Stimulated activated CD4-positive, alpha-beta T cell treated with anti-CD3 and anti-CD28 coated beads, TNF-alpha, amount 100 ng/mL, for 48 hours (primary cell): ENCODE measurements at places on chromosomes 2 and 18.

- DNase-seq, result no peak
Measured at GRCh38 chr2:128435576-128436478, 117.2 kb upstream of the HS6ST1 start.

DNA sequence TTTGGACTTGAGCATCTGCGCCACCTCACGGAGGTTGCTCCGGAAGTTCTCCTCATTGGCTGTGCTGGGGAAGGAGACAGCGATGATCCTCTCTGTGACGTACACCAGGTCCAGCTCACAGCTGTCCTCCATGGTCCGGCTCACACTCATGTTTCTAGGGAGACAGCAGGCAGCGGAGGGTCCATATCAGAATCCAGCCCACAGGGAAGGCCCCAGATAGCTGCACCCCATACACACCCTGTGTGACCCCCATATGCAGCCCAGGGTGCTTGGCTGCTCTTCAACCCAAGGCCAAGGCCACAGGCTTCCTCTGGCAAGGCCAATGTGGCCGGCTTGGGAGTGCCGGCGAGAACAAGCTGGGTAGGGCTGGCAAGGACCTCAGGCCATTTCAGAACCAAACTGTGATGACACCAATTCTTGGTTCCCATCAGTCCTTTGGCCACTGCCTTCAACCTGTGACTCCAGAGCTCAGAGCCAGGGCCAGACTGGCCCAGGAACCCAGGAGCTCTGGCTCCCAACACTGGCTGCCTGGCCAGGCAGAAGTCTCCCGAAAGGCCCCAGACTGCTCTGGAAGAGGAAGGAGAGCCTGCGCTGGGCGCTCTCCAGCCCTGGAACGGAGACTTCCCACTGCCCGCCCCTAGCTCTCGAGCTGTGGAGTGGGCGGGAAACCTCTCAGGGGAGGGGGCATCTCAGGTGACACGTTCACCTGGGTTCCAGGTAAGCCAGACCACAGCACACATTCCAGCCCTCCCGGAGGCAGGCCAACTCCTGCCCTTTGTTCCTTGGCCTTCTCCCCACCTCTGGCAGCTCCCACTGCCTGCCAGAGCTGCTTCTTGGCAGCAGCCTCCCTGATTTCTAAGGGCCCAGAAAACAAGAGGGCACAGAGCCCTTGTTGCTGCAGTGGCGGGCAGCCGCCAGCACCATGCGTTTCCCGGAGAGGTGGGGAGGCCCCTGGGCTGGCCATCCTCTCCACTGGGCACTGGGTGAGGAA lies 104.7 kb downstream of the TNS1 start:
- no peak for DNase-seq

DNA sequence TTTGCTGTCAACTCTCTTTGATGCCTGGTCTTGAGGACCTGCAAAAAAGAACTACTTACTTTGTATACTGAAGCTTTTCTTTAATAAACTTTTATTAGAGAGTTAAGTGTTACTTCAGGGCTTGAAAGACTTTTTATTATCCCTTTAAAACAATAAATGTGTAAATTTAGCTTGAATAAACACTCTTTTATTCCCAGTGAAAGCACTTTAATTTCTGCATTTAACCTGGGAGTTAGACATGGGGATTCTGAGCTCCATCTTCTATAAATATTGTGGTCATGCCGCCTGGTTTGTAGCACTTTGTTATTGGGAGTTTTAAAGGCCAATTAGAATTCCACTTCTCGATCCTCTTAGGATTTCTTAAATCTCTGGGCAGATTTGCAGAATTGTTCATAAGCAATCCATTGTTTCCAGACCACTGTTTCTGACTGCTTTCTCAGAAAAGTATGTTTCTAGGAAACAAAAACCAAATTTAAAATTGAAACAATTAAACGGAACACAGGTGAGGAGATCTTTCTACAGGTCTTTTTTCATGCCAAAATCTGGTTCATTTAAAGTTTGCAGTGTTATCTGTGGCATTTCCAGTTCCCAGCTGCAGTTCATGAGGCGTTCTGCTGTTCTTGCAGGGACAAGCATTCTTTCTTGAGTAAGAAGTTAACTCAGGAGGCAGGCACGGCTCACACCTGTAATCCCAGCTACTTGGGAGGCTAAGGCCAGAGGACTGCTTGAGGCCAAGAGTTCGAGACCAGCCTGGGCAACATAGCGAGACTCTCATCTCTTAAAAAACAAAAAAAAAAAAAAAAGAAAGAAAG lies 18.1 kb upstream of the E2F6 start:
- DNase-seq, result no peak

GRCh38 chr2:23600346-23600745 lies 215.4 kb downstream of the KLHL29 start:
- DNase-seq, result no peak

GRCh38 chr2:38146275-38146906 lies 70.4 kb upstream of the CYP1B1 start:
- DNase-seq, result no peak
